Natural killer cell treated with Interleukin-12 subunit alpha and Interleukin-12 subunit beta and Interleukin-15 and Interleukin-18, amount 100 ng/mL, for 72 hours (primary cell): ENCODE measurements at places on chromosomes 7 and 10. TPM values are rescaled to one million over a fixed set of nuclear protein-coding genes. Genes with fewer than 3 reads are reported as not detected.

GRCh38 chr7:130387628-130388403, 7.5 kb downstream of the CPA1 start:
- no peak for DNase-seq

DNA sequence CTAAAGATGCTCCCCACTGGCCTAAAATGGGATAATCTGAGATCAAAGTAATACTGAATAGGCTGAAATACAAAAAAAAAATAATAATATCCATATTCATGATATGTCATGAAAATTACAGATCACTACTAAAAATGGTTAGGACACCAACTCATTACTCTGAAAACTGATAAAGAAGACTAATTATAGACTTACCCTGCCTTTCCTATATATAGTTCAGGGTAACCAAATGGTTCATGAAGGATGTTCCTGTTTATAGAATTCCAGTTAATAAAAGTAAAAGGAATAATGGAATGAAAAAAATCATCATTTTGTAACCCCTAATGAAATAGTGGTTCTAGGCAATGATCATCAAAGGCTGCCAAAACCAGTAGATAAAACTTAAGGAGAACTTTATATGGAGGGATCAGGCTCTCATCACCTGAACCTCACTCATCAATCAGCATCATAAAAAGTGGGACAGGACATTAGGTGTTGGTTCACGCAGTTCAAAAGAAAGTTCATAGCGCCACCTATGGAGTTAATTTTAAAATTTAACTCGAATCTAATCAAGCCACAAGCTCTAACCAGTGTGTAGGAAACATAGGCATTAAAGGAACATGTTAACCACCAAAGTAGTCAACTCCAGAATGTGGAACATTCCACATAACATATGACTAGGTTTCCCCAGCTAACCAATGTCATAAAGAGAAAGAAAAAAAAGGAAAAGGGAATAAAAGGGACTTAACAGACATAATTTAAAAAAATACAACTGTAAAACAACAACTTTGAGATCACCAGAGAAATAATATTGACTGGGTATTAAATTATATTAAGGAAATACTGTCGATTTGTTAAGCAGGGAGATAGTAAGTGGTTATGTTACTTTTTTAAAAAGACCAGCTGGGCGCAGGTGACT, 35.7 kb downstream of the P4HA1 start:
- no peak for DNase-seq

GRCh38 chr10:78042752-78043104, 9.1 kb downstream of the RPS24 start:
- no peak for DNase-seq

GRCh38 chr7:81366546-81366945, 403.3 kb downstream of the HGF start:
- DNase-seq: no peak

- DNase-seq: peak; percentile 67
Observed at GRCh38 chr7:16421333-16422102, at the start of gene CRPPA. Gene CRPPA, minus strand, starts transcription at chr7:16421538. Its CDS starts 216 bp downstream, at chr7:16421322.

GRCh38 chr7:51797371-51797770, 480.8 kb upstream of the COBL start:
- DNase-seq: no peak

GRCh38 chr7:50869108-50869725, 86.5 kb upstream of the GRB10 start:
- DNase-seq: no peak

GRCh38 chr7:124764847-124765400, 668 bp downstream of the GPR37 start:
- no peak for DNase-seq

DNA sequence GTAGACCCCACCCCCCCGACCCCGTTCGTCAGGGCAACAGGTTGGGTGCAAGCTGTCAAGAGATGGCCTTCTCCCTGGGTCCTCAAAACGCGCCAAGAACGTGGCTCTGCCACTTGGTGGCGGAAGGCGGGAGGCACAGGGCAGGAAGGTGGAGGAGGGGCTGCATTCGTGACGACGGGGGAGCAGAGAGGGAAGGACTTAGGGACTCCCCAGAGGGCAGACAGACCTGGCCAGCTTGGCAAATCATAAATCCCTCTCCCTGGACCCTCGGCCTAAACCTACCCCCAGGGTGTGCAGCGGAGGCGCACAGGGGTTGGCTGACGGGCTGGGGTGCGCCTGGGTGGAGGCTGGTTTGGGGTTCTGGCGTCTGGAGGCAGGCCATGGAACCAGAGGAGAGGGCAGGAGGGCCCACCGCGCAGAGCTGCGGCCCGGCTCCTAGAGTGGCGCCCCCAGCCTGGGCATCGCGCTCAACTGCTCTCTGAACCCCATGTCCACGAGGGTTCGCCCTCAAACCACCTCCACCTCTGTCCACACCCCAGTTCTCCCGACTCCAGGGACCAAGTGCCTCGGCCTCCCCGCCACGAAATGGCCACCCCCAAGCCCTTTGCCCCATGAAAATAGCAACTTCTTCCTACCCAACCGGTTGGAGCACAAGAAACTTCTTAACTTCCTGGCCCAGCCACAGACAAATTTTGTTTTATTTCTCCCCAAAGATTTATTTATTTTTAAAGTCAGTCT, 10.8 kb upstream of the GATA3 start:
- DNase-seq: no peak

- no peak for DNase-seq
Observed at GRCh38 chr7:45524445-45524844, 49.7 kb upstream of the ADCY1 start.

GRCh38 chr7:111045449-111045848, 45.5 kb upstream of the LRRN3 start:
- DNase-seq: no peak

GRCh38 chr10:11875494-11876281, 52.5 kb downstream of the PROSER2 start:
- no peak for DNase-seq

DNA sequence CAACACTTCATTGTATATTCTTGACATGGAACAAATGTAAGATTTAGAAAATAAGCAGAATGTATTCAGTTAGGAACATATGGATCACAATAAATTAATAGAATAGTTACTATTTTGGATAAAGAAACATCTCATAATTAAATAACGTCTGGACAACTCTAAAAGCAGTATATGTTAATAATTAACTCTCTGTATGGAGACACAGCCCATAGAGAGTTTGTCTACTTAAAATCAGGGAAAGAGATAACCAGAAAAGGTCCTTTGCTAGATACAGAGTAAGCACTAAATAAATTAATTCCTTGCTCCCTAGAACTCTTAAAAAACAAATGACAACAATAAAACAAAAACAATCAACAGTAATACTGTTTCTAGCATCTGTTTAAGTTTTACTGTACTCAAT, 184.4 kb upstream of the THSD7A start:
- DNase-seq: no peak

- no peak for DNase-seq
Observed at GRCh38 chr7:91554883-91555282, 290.6 kb downstream of the FZD1 start.

GRCh38 chr10:14616955-14617730, 157.6 kb downstream of the FAM107B start:
- DNase-seq: no peak

DNA sequence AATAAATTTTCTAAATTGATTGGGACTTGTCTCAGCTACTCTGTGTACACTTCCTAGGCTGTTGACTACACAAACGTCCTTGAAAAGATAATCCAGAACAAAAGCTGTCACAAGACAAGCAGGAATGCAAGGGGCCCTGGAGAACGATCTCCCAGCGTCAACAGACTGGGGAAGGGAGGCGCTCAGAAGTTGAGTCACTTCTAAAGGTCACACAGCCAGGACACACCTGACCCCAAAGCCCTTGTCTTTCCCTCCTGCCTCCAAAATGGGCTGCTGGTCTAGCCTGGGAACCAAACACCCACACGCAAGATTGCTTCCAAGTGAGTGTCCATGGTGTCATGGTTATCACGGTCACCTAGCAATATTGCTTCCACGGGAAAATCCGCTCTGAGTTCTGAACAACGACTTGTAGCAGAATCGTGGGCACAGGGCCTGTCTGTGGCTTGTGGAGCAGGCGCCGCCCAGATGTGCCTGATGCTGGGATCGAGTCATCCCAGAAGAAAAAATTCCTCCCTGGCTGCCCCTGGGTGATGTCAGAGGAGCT, 49.8 kb downstream of the SPOCK2 start:
- no peak for DNase-seq

GRCh38 chr10:12795315-12796110, 206.0 kb downstream of the CCDC3 start:
- DNase-seq: no peak

DNA sequence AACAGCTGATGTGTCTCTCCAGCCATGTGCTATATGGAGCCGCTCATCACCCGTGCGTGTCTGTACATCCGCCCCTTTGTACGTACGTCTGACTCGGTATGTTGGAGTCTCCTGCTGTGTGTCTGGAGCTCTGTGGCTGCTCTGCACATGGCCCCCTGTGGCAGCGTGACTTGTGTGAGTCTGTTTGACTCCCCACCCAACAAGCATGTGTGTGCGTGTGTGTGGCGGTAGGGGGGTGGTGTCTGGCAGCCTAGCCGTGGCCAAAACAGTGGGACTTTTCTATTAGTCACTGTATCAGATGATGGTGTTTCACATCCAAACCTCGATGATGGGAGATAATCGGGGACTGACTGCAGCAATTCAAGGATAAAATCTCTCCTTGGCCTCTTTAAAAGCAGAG, 94.1 kb downstream of the COL13A1 start:
- no peak for DNase-seq

- no peak for DNase-seq
Observed at GRCh38 chr10:118968060-118968459, 61.5 kb upstream of the NANOS1 start.

DNA sequence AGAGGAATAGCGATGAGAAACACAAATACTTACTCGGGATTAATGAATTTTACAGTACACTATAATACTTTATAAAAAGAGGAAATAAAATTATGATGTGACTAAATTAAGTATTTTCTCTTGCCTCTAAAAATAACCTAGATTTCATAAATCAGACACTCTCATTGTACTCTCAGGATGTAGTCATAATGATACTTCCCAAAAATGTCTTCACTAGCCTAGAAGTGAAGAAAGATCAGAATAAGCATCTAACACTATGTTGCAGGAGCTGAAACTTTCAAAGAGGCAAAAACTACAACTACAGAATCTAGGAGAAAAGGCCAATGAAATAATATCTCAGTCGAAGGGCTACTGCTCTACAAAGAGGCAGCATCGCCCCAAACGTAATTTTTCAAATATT, 49.4 kb downstream of the DNAJC1 start:
- DNase-seq: no peak

DNA sequence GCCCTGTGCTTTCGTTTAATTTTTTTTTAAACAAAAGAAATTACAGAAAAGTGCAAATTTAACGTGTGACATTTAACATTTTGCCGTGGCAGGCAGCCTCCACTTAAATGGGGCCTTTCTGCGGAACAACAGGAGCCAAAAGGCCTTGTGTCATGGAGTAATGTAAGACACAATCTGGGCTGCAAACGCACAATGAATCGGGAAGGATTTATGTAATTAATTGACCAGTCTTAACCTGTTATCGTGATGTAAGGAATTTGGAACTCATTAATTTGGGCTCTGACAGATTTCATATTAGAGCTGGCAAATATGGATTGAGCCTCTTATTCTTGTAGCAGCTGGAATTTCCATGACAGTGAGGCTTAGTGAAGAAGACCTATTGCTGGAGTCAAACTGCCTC, 86.4 kb downstream of the SNX10 start:
- no peak for DNase-seq

DNA sequence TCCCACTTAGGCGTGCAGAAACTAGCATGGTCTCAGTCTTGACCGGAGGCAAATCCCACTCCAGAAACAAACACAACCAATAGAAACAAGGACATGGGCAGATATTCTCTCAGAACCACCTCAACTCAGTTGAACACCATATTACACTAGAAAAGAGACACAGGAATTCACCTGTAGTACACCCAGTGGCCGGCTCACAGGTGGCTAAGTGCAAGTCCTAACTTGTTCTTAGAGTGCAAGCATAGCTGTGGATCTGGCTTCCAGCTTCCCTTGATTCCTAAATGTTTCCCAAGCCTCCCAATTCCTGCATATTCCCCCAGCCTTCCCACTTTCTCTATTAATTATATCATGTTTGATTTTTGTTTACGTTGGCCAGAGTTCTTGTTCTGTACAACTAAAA, 164.4 kb downstream of the TPK1 start:
- DNase-seq: no peak

DNA sequence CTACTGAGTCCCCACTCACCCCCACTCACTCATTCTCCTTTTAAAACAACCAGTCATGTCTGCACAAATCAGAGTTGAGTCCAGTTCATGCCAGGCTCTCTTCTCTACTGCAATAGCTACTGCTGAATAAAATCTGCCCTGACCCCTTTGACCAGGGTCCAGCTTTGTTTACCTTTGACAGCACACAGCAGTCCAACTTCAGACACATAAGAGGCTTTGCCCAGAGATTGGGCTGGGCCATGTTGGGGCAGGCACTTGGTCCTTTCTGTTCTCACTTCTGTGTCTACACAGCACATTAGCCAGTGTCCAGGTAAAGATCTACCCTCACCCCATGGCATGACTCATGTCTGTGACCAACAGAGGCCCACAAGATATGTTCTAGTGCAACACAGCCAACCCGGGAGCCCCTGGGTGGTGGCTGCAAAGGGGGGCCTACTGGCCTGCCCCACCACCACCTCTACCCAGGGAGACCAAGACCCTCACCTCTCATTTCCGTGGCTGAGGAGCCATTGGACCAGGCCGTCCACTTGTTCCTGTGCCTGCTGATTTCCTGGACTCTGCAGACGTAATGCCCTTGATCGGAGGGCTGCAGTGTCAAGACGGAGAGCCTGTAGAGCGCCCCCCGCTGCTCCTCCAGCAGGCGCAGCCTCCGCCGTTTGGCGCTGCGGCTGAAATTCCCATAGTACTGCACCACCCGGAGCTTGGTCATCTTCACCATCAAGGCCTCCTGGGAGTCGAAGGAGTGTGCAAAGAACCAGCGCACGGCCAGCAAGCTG, 8.0 kb downstream of the VSTM4 start:
- no peak for DNase-seq

GRCh38 chr7:155533827-155534690, 12.3 kb downstream of the CNPY1 start:
- no peak for DNase-seq

DNA sequence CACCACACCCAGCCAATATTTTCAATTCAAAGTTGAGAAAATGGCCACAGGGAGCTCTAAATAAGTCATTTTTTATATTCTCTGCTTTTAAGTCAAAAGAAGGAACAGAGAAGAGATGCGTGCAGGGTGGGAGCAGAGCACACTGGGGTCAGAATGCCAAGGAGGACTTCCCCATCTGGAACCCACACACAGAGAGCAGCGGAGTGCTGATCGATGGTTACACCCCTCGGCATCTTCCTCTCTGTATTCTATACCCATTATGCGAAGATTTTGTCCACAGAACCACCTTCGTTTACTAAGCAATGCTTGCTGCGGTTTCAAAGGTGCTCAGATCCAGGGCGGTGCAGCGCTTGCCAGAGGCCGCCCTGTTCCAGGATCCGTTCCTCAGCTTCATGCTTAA, 91.3 kb upstream of the RHEB start:
- no peak for DNase-seq

Gene CDNF
- 0.48 TPM for total RNA-seq

Gene TBATA
- total RNA-seq: not detected

Gene CCDC146
- total RNA-seq: 3.4 TPM

Gene ADAM22
- total RNA-seq: 0.29 TPM

Gene PSPH
- total RNA-seq: 28.8 TPM

Gene MMP21
- total RNA-seq: not detected

Gene EVX1
- not detected for total RNA-seq

Gene CNTNAP2
- total RNA-seq: not detected

Gene SNCG
- total RNA-seq: not detected

Gene GIMAP1
- total RNA-seq: 6.6 TPM

Gene SORCS1
- not detected for total RNA-seq

Gene KCNIP2
- 2.2 TPM for total RNA-seq

Gene FGF8
- not detected for total RNA-seq

Gene KNDC1
- 0.36 TPM for total RNA-seq

Gene BUB3
- 163 TPM for total RNA-seq
